Tibial nerve (tissue), 4 donors: ENCODE measurements at places on chromosomes 5 and 9. TPM values are rescaled to one million over a fixed set of nuclear protein-coding genes. Genes with fewer than 3 reads are reported as not detected.

The EGFL7 gene
- total RNA-seq: 95.2 TPM

The ZNF367 gene
- 3.3 TPM for total RNA-seq

The EIF4E1B gene
- total RNA-seq: not detected

The BAG1 gene
- total RNA-seq: 120 TPM

The CDX1 gene
- total RNA-seq: 2.5 TPM

The DNAH5 gene
- total RNA-seq: 0.21 TPM

The MLANA gene
- not detected for total RNA-seq

The ORM1 gene
- not detected for total RNA-seq

GRCh38 chr9:72396247-72397091 lies 31.5 kb upstream of the ZFAND5 start:
- H3K36me3 ChIP-seq: no peaks in the 10 kb centered on the region
- H3K4me1 ChIP-seq: peaks cover 14% of the 10 kb centered on the region
- no peak overlapping the region for H3K4me3 ChIP-seq
- DNase-seq: no peak
- peak overlapping the region; percentile 55 for H3K27ac ChIP-seq

- H3K36me3 ChIP-seq: no peaks in the 10 kb centered on the region
- no peaks in the 10 kb centered on the region for H3K27me3 ChIP-seq
- DNase-seq: no peak
- no peak overlapping the region for H3K4me3 ChIP-seq
- no peaks in the 10 kb centered on the region for H3K4me1 ChIP-seq
Observed at GRCh38 chr9:93225417-93225816, 41.5 kb downstream of the WNK2 start.

- H3K4me3 ChIP-seq: no peak overlapping the region
- H3K27me3 ChIP-seq: no peaks in the 10 kb centered on the region
- no peak overlapping the region for H3K27ac ChIP-seq
- H3K36me3 ChIP-seq: no peaks in the 10 kb centered on the region
- H3K4me1 ChIP-seq: no peaks in the 10 kb centered on the region
- DNase-seq: no peak
Observed at GRCh38 chr5:104998572-104998971, 1436.0 kb upstream of the NUDT12 start.

DNA sequence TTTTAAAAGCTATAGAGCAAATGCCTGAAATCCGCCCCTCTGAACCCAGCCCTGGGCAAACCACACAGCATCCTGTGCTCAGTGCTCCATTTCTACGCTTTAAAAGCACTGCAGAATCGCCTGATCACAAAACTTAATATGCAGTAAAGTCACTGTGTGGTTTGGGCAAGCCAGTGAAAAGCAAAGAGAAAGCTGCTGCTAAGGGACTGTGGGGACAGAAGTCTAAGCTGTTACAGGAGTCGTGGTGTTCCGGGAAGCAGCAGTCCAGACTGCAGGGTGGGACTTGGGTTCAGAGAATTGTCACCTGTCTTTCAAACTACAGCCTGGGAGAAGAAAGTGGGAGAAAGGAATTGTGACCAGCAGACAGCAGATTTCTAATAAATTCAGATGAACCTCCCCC lies 8.2 kb downstream of the RAPGEF1 start:
- peaks cover 38% of the 10 kb centered on the region for H3K4me1 ChIP-seq
- no peak overlapping the region for H3K4me3 ChIP-seq
- no peaks in the 10 kb centered on the region for H3K27me3 ChIP-seq
- no peaks in the 10 kb centered on the region for H3K36me3 ChIP-seq

GRCh38 chr5:116645627-116646026 lies 71.0 kb upstream of the SEMA6A start:
- no peaks in the 10 kb centered on the region for H3K27me3 ChIP-seq
- no peaks in the 10 kb centered on the region for H3K36me3 ChIP-seq
- DNase-seq: no peak
- no peaks in the 10 kb centered on the region for H3K4me1 ChIP-seq
- H3K27ac ChIP-seq: no peak overlapping the region
- no peak overlapping the region for H3K4me3 ChIP-seq

GRCh38 chr5:27125856-27126255 lies 87.5 kb upstream of the CDH9 start:
- H3K4me3 ChIP-seq: no peak overlapping the region
- no peak for DNase-seq
- H3K4me1 ChIP-seq: no peaks in the 10 kb centered on the region
- no peaks in the 10 kb centered on the region for H3K27me3 ChIP-seq
- no peak overlapping the region for H3K27ac ChIP-seq

DNA sequence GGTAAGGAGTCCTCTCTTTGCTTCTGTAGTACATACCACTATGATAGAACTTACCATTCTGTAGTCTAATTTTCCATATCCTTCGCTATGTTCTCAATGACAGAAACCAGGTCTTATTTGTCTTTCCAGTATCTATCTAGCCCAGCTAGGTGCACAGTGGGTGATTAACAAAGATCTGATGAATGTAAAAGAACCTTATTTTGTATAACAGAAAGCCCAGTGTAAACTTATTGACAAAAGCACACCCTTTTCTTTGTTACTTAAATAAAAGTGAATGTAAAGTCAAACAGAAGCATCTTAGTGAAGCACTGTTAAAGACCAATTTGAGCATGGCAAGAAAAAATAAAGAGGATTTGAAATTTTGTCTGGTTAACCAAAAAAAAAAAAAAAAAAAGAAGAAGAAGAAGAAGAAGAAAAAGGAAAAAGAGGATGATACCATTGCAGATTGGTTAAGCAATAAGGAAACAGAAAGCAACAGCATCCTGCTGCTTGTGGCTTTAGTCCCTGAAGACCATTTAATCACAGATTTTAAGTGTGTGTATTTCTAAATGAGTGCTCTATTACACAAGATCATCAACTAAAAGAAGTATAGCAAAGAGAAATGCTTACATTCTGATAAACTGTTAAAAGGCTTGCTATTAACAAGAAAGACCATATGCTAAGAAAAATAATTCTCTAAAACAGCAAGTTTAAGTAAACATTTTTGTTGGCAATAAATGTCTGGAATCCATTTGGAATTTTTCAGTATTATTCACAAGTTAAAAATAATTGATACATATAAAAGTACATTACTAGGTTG lies 21.2 kb downstream of the MEGF9 start:
- H3K4me3 ChIP-seq: no peak overlapping the region
- H3K36me3 ChIP-seq: no peaks in the 10 kb centered on the region
- H3K27ac ChIP-seq: no peak overlapping the region
- H3K27me3 ChIP-seq: no peaks in the 10 kb centered on the region
- H3K4me1 ChIP-seq: no peaks in the 10 kb centered on the region

DNA sequence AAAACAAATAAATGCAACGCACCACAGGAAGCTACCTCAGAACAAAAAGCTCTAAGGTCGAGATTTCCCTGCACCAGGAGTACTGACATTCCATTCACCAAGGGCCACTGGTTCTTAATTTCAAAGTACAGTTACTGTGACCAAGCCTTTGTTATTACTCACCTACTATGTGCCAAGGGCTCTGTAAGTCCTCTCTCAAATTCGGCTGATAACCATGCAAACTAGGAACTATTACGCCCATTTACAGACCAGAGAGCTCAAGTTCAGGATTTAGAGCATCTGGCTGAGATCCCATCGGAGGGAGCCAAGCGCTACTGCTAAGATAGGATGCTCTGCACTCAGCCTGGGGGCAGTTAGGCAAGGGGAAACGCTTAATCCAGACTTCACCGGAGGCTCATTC lies 5.6 kb downstream of the MYO10 start:
- no peak overlapping the region for H3K4me3 ChIP-seq
- H3K27ac ChIP-seq: no peak overlapping the region
- H3K27me3 ChIP-seq: no peaks in the 10 kb centered on the region
- no peak for DNase-seq
- H3K36me3 ChIP-seq: no peaks in the 10 kb centered on the region

DNA sequence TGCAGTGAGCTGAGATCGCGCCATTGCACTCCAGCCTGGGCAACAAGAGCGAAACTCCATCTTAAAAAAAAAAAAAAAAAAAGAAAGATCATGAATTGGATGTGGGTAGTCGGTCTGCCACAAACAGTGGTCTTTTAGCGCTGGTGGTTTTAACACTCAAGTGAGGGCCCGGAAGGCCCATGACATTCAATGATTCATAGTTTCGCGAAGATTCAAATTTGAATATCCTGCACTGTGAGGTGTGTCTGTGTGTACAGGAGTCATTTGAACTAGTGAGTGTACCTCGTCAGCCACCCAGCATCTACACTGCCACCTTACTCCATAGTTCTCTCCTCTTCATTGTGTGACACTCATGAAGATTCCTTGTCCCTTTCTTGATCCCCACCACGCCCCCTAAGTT lies 41.3 kb downstream of the CFAP77 start:
- H3K27me3 ChIP-seq: no peaks in the 10 kb centered on the region
- H3K27ac ChIP-seq: no peak overlapping the region
- H3K36me3 ChIP-seq: no peaks in the 10 kb centered on the region
- no peak overlapping the region for H3K4me3 ChIP-seq

- H3K27me3 ChIP-seq: no peaks in the 10 kb centered on the region
- no peaks in the 10 kb centered on the region for H3K36me3 ChIP-seq
- peak; percentile 29 for DNase-seq
- H3K4me1 ChIP-seq: peaks cover 7% of the 10 kb centered on the region
- H3K27ac ChIP-seq: peak overlapping the region; percentile 78
Observed at GRCh38 chr5:10400831-10401230, 40.8 kb upstream of the ROPN1L start.

DNA sequence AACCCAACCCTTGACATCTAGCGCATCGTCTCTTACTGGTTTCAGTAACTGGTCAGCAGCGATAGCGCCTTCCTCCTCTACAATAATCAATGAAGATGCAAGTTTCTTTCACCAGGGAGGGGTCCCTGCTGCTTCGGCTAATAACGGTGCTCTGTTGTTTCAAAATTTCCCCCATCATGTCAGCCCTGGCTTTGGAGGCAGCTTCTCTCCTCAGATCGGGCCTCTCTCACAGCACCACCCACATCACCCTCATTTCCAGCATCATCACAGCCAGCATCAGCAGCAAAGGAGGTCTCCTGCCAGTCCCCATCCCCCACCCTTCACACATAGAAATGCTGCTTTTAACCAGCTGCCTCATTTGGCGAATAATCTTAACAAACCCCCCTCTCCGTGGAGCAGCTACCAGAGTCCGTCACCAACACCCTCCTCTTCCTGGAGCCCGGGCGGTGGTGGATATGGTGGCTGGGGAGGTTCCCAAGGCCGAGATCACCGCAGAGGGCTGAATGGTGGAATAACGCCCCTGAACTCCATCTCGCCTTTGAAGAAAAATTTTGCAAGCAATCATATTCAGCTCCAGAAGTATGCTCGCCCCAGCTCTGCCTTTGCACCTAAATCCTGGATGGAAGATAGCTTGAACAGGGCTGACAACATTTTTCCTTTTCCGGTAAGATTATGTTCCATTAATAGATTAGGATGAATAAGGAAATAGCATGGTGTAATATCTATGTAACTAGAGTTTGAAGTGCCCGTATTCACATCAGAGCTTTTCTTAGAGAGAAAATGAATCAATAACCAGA lies 2.2 kb downstream of the CPEB4 start:
- H3K4me3 ChIP-seq: peak overlapping the region; percentile 23
- peaks cover 67% of the 10 kb centered on the region for H3K4me1 ChIP-seq
- DNase-seq: no peak
- no peaks in the 10 kb centered on the region for H3K36me3 ChIP-seq

DNA sequence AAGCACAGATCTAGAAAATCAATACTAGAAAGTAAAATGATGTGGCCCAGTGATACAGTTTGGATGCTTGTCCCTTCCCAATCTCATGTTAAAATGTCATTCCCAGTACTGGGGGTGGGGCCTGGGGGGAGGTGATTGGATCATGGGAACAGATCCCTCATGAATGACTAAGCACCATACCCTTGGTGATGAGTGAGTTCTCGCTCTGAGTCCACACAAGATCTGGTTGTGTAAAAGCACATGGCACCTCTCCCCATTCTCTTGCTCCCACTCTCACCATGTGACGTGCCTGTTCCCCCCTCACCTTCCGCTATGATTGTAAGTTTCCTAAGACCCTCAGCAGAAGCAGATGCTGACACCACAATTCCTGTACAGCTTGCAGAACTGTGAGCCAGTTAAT lies 234.2 kb upstream of the CDH6 start:
- no peaks in the 10 kb centered on the region for H3K4me1 ChIP-seq
- H3K4me3 ChIP-seq: no peak overlapping the region
- no peaks in the 10 kb centered on the region for H3K27me3 ChIP-seq
- DNase-seq: no peak

DNA sequence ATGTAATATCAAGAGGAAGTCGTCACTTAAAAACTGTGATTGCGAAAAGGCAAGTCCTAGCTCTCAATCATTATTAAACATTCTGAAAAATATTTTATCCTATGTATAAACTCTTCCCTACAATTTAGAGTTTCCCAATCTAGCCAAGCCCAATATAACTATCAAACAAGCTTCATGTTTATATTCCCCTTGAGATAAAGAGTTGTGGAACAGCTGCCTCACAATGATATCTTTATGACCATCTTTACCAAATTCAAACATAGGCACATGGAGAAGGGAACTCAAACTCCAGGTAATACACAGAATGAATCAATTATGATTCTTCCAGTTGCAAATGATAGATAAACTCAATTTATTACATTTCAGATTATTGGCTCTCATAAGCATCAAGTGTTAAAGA lies 1468.7 kb downstream of the EFNA5 start:
- H3K27me3 ChIP-seq: no peaks in the 10 kb centered on the region
- no peak for DNase-seq
- no peaks in the 10 kb centered on the region for H3K4me1 ChIP-seq
- no peak overlapping the region for H3K27ac ChIP-seq
- H3K4me3 ChIP-seq: no peak overlapping the region

DNA sequence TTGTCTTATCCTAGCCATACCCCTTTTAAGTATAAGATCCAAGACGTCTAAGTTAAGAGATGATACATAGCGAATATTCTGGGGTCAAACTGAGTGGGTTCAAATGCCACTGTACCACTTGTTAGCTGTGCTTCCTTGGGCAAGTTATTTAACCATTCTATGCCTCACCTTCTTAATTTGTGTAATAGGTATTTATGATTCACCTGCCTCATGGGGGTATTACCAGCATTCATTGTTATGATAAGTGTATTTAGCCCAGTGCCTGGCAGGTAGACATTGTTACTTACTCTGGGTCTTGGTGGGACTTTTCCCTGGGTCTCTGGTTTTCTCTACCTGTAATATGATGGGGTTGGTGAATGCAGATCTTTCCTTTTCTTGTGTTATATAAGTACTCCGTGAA lies 3.8 kb downstream of the LARP1 start:
- H3K27ac ChIP-seq: no peak overlapping the region
- no peaks in the 10 kb centered on the region for H3K4me1 ChIP-seq
- H3K27me3 ChIP-seq: no peaks in the 10 kb centered on the region
- no peaks in the 10 kb centered on the region for H3K36me3 ChIP-seq
- no peak for DNase-seq

DNA sequence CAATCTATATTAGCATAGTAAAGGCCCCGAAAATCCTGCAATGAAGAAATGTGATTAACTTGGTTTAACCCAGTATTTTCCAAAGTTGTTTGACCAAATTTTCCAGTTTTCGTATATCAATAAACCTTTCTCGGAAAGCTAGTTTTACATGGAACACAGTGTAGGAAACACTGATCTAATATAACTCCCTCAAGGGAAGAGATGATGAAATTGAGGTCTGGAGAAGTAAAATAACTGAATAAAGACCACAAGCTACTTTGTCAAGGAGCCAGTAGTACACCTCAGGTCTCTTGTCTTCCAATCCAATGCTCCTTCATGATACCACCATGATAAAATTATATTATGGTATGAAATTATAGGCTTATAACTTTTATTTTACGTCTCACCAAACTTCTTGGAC lies 118.1 kb upstream of the TARS1 start:
- H3K27me3 ChIP-seq: no peaks in the 10 kb centered on the region
- DNase-seq: no peak
- H3K27ac ChIP-seq: no peak overlapping the region

- H3K27me3 ChIP-seq: no peaks in the 10 kb centered on the region
- DNase-seq: no peak
- H3K4me3 ChIP-seq: no peak overlapping the region
Observed at GRCh38 chr9:31824860-31825259, 559.6 kb upstream of the ACO1 start.
